Inflammatory macrophage treated with lipopolysaccharide for 1 hour (primary cell): ENCODE measurements at places on chromosomes 2 and 18.

DNA sequence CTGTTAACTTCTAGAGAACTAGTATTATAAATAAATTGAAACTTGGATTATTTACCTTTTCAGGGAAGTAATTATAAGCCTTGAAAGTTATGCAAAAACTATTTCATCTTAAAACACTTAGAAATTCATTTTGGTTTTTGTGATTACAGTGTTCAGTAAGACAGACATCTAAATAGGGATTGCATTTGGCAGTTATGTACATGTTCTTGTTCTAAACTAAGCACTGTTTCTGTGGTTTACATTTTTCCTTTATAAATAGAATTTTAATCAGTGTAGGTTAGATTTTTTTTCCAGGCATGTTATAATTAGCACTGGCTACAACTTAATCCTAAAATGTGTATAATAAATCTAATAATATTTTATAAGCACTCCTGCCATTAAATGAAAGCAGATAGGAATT lies 35.0 kb downstream of the LCLAT1 start:
- no peak for DNase-seq

GRCh38 chr18:14978962-14979535 lies 231.1 kb downstream of the ANKRD30B start:
- DNase-seq: no peak

GRCh38 chr18:79523736-79524180 lies 128.0 kb downstream of the NFATC1 start:
- DNase-seq: peak; percentile 90

DNA sequence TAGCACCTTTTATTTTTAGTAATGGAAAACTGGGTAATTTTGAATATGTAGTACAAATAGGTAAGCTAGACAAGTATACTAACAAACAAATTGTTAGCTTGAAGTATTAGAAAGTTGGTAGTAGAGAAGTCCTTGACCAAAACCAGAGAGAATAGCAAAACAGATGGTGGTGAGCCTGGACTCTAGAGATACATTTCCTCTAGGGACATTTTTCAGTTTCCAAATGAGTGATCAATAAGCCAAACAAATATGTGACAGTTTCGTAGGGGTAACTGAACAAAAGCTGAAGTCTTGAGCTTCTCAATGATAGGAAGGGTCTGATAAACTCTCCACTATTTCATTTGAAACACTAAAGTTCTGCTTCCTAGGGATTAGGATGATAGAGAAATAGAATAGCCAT lies 692.0 kb upstream of the FAM98A start:
- DNase-seq: no peak

GRCh38 chr2:9736021-9736420 lies 105.2 kb upstream of the YWHAQ start:
- no peak for DNase-seq

DNA sequence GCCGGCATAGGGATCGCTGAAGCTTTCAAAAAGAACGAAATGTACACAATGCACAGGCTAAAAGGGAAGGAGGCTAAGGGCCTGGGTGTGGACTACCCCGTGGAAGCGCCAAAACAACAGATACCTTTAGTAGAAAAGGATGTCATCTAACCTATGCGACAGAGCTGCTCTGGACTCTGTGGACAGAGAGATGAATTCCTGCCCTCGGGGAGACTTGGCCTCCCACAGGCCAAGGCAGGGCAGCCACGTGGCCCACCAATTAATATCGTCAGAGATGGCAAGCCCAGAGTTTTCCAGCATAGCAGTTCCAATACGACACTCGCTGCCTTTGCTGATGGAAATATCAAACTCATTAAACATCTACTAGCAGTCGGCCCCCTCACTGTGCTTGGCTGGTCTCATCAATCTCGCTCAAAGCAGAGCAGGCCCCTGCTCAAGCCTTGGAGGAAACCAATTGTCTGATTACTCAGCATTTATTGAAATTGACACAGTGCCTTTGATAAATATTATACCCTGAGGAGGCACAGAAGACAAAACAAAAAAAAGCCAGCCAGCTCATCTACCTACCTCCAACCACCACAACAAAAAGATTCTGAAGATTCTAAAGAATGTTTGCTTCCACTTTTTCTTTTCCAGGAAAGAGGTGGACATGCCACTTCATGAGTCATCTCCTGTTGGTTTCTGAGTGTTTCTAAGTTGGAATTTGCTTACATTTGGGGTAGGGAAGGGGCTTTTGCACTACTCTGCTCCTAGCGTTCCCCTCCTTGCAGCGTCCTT lies 79.0 kb upstream of the ACAA2 start:
- DNase-seq: no peak

GRCh38 chr2:69253112-69253511 lies 133.9 kb downstream of the GFPT1 start:
- no peak for DNase-seq

- no peak for DNase-seq
Measured at GRCh38 chr2:20467789-20468548, 21.1 kb downstream of the RHOB start.

- no peak for DNase-seq
Measured at GRCh38 chr2:147487286-147487977, 357.4 kb upstream of the ACVR2A start.

DNA sequence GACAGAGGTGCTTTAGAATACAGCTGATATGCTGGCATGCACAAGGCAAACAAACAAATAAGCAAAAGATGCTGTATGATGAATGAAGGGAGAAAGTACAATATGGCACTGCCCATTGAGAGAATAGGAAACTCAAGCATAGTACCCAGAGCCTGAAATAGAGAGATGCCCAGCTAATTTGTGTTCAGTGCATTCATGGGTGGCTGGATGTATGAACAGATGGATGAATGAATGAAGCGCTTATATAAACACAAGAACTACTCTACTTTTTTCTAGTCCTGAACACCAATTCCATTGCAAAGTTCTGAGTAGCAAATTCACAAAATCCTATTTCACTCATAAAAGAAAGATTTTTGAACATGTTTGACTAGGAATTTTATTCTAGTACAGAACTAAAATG lies 756.3 kb downstream of the SATB2 start:
- no peak for DNase-seq

DNA sequence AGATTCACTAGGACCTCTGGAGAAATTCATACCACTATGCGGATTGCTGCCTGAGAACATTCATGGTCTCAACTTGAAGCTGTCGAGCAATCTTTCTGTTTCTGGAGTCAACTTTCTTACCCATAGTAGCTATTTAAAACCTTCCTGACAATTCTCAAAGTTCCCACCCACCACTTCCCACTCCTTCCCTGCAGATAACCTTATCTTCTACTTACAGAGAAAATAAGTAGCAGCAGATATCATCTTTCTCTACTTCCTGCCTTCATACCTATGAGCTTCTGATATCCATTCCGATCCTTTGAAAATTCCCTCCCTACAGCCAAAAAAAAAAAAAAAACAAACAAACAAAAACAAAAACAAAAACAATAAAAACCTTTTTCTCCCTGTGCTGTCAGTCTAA lies 81.2 kb upstream of the CYRIA start:
- no peak for DNase-seq

- DNase-seq: no peak
Measured at GRCh38 chr2:164960159-164960558, 4.8 kb upstream of the SLC38A11 start.

- no peak for DNase-seq
Measured at GRCh38 chr2:30382995-30383394, 64.1 kb upstream of the LCLAT1 start.

GRCh38 chr2:105570757-105571156 lies 171.9 kb upstream of the FHL2 start:
- DNase-seq: no peak

- no peak for DNase-seq
Measured at GRCh38 chr18:62877411-62878221, 162.3 kb downstream of the PHLPP1 start.
